DMS79 treated with DMSO at 0.1 percent for 48 hours (cell line): ENCODE measurements at places on chromosomes 11 and 22.

DNA sequence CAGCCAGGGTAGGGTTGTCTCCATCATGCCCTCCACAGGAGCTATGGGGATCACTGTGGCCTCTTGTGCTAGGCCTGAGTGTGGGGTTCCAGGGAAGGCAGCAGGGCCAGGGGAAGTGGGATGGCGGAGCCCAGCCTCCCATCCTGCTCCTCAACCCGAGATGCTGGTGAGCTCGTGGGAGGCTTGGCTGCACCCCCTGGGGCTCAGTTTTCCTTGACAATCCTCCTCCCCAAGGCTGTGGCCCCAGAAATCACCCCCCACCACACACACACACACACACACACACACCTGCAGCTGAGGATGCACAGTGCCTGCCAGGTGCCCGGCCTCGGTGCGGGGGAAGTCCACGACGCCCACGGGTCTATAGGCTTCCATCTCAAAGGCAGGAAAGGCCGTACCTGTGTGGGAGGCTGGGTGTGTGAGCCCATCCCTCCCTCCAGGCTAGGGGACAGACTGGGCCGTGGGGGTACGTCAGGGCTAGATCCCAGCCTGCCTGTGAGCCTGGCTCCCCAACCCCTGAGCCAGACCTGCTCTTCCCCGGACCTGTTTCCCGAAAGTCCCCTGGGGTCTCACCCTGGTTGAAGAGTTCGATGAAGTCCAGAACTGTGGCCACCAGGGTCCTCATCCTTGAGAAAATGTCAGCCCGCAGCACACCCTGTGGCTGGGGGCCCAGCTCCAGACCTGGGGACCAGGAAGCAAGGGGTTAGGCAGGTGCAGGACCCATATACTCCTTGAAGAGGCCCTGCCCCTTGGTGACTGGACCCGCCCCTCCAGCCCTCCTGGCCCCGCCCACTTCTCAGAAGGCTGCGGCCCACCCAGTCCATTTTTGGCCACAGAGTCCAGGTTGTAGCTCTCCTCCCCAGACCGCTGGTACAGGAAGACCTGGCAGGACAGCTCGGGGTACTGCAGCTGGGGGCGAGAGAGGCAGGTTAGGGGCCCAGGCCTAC, 5.2 kb upstream of the TBX10 start:
- no peak for DNase-seq

GRCh38 chr11:65919573-65920371, 546 bp downstream of the DRAP1 start:
- peak; percentile 18 for DNase-seq

GRCh38 chr11:30314625-30315024, 8.3 kb upstream of the ARL14EP start:
- DNase-seq: no peak

- DNase-seq: no peak
Observed at GRCh38 chr11:14259186-14259784, 99.7 kb downstream of the RRAS2 start.

GRCh38 chr22:30636226-30637077, 871 bp downstream of the SLC35E4 start:
- DNase-seq: no peak

GRCh38 chr11:5899534-5899933, 6.5 kb downstream of the OR52E5 start:
- DNase-seq: no peak

- DNase-seq: no peak
Observed at GRCh38 chr11:13256216-13256615, 21.4 kb upstream of the BMAL1 start.

DNA sequence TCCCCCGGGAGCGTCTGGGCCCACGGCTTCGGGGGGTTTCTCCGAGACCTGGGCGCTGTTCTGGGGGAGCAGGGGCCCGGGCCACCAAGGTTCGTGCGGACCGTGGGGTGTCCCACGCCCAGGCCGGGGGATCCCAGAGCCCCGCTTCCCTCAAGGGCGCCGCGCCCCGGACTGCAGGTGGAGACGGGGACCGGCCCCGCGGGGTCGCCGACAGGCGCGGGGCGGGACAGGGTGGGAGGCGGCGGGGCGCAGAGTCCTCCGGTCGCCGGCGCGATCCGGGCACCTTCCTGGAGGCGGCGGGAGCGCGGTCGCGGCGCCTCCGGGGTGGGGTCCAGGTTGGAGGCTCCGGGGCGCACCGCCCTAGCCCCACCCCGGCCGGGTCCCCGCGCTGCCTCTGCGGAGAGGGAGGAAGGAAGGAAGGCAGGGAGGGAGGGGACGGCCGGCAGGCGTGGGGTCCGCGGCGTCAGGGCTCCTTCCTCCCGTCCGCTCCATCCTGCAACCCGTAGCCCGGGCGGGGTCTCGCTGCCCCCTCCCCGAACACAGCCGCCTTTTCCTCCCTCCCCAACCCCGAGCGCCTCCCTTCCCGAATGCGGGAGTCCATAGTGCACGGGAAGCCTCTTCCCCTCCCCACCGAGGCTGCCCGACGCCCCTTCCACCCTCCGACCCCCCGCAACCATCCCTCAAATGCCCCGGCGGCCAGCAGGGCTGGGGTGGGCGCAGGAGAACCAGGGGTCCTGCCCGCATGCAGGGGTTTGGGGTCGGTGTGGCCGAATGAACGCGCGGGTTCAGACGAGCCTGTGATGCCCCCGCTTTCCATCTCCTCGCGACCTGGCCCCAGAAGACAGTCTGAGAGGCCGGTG, 4.3 kb upstream of the ZBED4 start:
- DNase-seq: no peak

GRCh38 chr22:24188705-24189248, 7.5 kb downstream of the SUSD2 start:
- DNase-seq: no peak

- no peak for DNase-seq
Observed at GRCh38 chr11:14318581-14318981, 40.4 kb downstream of the RRAS2 start.

DNA sequence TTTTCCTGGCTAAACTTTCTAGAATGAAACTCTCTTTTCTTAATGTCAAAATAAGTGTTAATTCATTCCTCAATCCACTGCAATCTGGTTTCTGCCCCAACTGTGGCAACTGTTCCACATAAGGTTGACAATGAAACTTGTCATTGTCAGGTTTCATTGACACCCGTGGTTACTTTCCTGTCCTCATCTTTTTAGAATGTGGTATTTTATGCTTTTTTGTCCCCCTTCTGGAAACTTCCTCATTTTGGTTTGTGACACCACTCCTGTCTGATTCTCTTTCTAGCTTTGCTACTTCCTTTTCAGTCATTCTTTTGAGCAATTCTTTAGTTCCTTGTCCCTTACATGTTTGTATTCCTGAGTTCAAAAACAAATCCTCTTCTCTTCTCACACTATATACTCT, 7.5 kb upstream of the PDE3B start:
- DNase-seq: no peak

DNA sequence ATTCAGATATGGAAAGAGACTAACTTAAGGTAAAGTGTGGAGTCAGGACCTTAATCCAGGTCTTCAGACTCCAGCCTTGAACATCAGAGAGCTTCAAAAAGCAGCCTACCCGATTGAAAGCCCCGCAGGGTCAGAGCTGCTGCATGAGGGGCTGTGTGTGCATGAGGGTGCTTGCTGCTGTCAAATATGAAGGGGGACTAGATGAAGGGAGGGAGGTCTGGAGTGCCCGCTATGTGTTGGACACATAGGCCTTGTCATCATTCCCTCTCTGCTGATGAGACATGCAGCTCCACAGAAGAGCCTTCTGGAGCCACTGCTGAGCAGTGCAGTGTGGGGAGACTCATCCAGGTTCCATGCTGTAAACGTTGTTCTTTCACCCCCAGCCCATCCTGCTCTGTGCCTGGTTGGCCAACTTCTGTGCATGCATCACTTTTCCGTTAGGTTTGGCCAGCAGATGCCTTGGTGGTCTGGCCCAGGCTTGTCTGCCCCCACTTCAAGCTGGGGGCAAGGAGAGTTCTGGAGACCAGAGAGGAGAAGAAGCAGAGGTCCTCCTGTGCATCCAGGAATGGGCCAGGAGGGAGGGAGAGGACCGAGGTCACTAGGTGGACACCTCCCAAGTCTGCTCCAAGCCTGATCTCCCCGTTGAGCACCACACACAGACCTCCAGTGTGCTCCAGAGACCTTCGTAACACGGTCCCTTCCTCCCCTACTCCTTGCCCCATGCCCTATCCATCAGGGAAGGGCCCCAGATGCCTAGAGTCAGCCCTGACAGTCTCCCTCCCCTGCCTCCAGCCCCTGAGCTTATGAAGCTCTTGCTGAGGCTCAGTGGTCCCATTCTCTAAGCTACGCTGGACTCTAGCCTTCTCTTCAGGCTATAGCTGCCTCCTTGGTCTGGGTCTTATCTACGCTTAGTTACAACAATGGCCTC, 32.0 kb downstream of the LRRC32 start:
- DNase-seq: no peak

DNA sequence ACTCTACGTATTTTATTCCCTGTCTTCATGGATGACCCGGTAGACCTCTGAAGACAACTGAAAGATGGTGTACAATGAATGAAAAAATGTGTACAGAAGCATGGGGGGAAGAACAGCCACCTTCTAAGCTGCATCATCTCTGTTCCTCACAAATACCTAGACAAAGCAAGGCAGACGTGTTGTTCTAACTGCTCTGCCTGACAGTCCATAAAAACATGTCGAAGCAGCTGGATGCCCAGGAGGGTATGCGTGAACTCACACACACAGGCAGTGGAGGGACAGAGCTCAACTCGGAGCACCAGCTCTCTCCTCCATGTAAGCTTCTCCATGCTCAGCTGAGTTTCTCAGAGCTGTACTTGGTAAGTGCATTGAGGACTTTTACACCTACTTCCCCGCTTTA, 327.4 kb downstream of the CTTN start:
- no peak for DNase-seq

DNA sequence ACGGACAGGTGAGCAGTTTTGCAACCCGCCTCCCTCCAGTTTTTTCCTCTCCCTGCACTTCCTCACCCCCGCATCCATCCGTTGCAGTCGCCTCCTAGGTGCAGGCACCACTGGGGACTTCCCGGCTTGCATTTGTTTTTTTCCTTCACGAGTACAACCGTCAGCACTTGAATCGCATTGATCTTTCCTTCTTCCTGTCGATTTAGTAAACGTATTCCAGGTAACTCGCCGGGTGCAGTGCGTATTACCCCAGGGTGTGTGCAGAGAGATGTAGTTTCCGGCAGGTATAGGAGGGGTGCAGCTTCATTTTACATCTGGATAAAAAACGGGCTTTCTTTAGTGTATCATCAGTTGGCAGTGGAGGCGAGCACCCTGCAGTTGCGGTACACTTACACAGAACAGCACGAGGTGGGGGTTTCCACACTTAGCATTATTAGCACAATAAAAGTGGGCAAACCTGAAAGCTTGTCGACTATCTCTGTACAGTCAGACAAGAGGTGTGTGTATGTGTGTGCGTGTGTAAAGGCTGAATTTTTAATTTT, at the start of gene SORL1-AS1:
Gene SORL1-AS1, minus strand, starts transcription at position 359 of the 542 bp plus-strand sequence.
- peak; percentile 71 for DNase-seq

GRCh38 chr11:45173064-45173463, 26.6 kb downstream of the PRDM11 start:
- DNase-seq: no peak

- no peak for DNase-seq
Observed at GRCh38 chr11:2173150-2173693, 1.6 kb upstream of the TH start.

GRCh38 chr11:121089566-121089965, 11.5 kb upstream of the TECTA start:
- no peak for DNase-seq

- DNase-seq: no peak
Observed at GRCh38 chr11:350723-351255, 18.5 kb upstream of the B4GALNT4 start.

- no peak for DNase-seq
Observed at GRCh38 chr11:122137078-122137793, 21.2 kb upstream of the BLID start.

DNA sequence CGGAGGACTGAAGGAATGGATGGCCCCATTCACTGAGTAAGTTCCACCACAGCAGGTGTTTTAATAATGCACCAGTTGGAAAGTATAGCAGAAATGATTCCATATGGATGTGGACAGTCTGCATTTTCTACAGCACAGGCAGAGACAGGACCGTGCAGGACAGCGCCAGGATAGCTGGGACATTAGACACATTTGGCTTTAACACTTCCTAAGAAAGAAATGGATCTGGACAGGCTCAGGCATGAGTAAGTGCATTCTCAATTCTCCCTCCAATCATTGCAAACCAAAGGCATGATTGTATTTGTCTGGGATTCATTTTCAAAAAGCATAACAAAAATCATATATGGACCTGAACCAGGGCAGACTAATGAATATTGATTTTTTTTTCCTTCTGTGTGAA, 233.0 kb upstream of the POU2AF2 start:
- DNase-seq: no peak

DNA sequence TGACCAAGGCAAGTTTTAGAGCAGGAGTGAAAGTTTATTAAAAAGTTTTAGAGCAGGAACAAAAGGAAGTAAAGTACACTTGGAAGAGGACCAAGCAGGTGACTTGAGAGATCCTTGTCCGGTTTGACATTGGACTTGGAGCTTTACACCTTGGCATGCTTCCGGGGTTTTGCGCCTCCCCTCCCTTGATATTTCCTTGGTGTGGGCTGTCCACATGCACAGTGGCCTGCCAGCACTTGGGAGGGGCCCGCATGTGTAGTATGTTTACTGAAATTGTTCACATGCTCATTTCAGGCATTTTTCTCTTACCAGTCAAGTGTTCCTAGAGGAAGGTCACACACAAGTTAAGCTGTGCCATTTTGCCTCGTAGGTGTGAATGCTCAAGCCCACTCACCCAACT, 19.0 kb upstream of the THRSP start:
- DNase-seq: no peak

DNA sequence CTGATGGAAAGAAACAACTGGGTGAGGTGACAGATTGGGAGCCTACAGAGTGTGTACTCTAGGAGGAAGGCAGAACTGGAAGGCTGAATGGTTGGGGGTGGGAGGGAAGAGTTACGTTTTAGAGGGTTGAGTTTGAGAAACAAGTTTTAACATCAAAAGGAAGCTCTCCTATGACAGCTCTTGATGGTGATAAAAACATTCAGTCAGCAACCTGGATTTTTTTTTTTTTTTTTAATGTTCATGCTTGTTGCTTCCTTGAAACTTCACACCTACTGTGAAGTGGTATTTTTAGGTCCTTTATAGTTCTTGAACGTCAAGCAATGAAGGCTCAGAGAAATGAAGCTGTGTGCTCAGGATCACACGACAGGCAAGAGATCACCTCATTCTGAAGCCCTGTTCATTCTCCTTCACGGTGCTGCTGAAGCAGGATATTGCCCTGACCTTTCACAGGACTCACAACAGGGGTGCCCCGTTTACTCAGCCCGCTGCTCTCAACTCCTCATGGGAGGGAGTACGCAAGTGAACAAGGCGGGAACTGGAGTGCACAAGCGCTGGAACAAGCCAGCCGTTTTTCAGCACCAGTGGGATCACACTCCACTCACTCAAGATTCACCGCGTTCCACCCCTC, 1.6 kb upstream of the TMEM109 start:
- DNase-seq: peak; percentile 56

GRCh38 chr11:5992604-5993251, 5.9 kb upstream of the OR52L1 start:
- DNase-seq: no peak

- peak; percentile 73 for DNase-seq
Observed at GRCh38 chr11:20353829-20354434, 9.6 kb upstream of the HTATIP2 start.
